Activated CD8-positive, alpha-beta memory T cell treated with anti-CD3 and anti-CD28 coated beads, Interleukin-2, amount 10 ng/mL, durations not matched to agents 7 days and 5 days (primary cell): ENCODE measurements at places on chromosomes 2 and 18. TPM values are rescaled to one million over a fixed set of nuclear protein-coding genes. Genes with fewer than 3 reads are reported as not detected.

Gene TUBB8B
- not detected for total RNA-seq

Gene TPO
- not detected for total RNA-seq

Gene AQP12A
- total RNA-seq, result not detected

Gene PKDCC
- total RNA-seq, result not detected

Gene REG3A
- total RNA-seq, result not detected

Gene BBS5
- 1.3 TPM for total RNA-seq

Gene ANKRD53
- total RNA-seq, result not detected

Gene SERPINB7
- total RNA-seq, result not detected

Gene TOGARAM2
- 15.0 TPM for total RNA-seq

Gene NOSTRIN
- total RNA-seq, result not detected

Gene CRYGC
- not detected for total RNA-seq

Gene MREG
- 26.7 TPM for total RNA-seq

Gene GAL3ST2
- total RNA-seq, result 0.20 TPM

Gene KLHL41
- total RNA-seq, result not detected

Gene CXCR1
- 1.4 TPM for total RNA-seq

Gene DPP10
- not detected for total RNA-seq
